ENCODE measurements at places on chromosomes 13 and 19. TPM values are rescaled to one million over a fixed set of nuclear protein-coding genes. Genes with fewer than 3 reads are reported as not detected.

The RNF225 gene
- not detected for total RNA-seq

The DAND5 gene
- not detected for total RNA-seq

The MBD3L2 gene
- total RNA-seq: not detected

- no peak for DNase-seq
Measured at GRCh38 chr13:39047560-39047959, 9.3 kb downstream of the NHLRC3 start.

DNA sequence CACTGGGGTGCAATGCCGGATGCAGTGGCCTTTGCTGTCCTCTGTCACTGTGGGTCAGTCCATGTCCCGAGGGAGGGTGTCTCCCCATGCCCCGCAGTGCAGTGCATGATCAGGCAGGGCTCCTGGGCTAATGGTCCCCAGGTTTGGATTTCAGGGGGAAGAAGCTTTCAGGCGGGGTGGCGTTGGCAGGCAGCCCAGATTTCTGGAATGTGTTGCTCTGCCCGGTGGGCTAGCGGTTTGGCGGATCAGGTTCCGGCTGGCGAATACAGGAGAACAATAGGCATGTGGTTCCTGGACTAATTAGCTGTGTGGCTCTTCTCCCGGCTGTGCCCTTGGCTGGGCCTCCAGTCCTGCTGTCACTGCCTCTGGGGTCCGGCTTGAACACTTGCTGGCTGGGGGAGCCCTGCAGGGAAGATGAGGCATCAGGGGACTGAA lies 141.3 kb downstream of the FGF9 start:
- DNase-seq: peak; percentile 81

- DNase-seq: peak; percentile 44
Measured at GRCh38 chr13:106096661-106097092, 438.8 kb downstream of the EFNB2 start.

- DNase-seq: no peak
Measured at GRCh38 chr13:35912841-35913240, 218.3 kb downstream of the DCLK1 start.

DNA sequence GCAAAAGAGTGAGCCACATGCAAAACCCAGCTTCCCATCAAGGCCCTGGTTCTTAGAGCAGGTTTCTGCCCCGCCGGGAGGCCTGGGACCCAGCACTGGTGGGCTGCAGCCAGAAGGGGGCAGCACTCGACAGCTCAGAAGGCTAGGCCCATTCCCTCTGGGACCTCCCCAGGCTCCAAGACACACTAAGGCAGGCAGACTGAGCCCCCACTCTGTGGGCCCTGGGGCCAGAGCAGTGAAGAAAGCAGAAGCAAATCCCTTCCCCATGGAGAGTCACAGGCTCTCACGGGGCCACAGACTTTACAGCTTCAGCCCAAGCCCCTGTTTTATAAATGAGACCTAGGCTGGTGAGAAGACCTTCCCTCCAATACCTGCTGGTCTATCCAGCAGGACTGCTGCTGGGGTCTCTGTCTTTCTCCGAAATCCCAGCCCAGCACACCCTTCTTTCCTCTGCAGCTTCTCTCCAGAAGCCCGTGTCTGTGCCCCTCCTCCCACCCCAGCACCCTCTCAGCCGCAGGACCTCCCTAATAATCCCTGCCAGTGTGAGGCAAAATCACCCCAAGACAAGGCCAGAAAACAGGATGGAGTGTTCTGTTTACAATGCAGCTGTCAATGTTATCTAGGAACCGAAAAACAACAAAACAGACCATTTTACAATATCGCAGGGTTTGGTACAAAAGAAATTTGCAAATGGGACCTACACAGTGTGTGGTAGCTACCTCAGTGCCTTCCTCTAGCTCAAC lies 109.3 kb downstream of the ABCC4 start:
- peak; percentile 66 for DNase-seq
